NCI-H1436 treated with DMSO at 0.1 percent for 48 hours (cell line): ENCODE measurements at places on chromosomes 1 and 21.

- no peak for DNase-seq
Measured at GRCh38 chr1:6101826-6102531, 56.3 kb downstream of the KCNAB2 start.

DNA sequence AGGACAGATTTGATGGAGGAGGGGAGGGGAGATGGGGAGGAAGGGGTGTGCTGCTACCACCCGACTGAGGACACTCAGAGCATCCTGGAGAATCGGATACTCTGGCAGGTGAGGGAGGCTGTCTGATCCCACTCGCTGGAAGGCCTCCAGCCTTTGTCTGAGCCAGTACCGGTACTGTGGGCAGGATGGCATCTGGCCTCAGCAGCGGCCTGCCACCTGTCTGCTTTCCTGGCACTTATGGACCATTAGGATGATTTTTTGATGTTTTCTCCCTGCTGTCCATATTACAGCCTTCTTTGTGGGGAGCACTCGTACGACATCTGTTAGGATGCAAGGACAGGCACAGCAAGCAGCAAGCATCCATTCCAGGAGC, 11.5 kb downstream of the ATP2B4 start:
- DNase-seq = no peak

- no peak for DNase-seq
Measured at GRCh38 chr21:27555996-27556395, 589.1 kb upstream of the ADAMTS5 start.

DNA sequence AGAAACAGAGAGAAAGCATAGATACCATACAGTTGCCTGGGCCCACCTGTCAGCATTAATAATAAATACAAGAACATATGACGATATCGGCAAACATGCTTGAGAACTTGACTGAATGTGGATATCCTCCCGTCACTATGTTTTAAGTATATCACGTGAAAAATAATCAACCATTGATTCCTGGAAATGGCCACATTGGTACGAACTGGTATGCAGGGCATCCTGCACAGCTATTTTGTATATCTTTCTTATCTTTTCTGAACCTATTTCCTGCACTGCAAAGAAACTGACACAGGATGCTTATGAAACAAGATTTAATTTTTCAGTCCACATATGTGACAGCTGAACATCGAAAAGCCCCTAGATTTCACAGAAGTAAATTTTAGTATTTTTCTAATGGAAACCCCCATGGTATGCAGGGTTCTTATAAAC, 22.8 kb upstream of the RGS1 start:
- DNase-seq = no peak

GRCh38 chr1:229229137-229229720, 41.7 kb upstream of the RAB4A start:
- no peak for DNase-seq

GRCh38 chr1:247387096-247387495, 28.9 kb upstream of the NLRP3 start:
- no peak for DNase-seq

DNA sequence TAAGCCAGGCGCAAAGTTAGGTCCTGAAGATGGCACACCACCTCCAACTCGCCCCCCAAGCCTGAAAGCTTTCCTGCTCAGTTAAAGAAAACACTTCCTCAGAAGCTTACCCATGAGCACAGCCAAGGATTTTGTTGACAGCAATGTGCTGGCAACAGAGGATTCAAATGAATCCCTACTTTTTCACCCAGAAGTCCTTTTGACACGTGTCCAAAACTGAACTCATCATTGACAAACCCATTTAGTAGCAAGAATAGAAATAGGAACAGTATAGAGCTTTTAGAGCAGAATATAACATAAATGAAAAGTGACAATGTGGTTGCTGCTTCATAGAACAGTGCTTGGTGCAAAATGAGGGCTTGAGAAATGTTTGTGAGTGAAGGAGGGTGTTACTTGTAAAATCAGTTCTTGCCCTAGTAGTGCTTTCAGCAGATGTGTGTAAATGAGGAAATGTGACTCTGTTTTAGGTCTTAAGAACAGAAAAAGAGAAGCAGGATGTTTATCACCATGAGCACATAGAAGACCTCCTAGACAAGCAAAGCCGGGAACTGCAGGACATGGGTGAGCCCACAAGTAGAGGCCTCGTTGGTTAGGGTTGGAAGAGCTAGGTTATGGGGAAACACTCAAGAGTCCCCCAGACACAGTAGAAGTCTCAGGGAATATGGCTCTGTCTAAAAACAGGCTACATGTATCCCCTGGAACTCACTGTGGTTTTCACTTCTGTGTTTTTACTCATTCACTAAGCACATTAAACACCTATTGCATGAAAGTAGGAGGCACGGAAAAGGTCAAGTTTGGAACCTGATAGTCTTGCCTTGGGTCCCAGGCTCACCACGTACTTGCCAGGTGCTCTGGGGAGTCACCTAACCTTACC, 48.6 kb upstream of the TMEM125 start:
- DNase-seq = no peak

DNA sequence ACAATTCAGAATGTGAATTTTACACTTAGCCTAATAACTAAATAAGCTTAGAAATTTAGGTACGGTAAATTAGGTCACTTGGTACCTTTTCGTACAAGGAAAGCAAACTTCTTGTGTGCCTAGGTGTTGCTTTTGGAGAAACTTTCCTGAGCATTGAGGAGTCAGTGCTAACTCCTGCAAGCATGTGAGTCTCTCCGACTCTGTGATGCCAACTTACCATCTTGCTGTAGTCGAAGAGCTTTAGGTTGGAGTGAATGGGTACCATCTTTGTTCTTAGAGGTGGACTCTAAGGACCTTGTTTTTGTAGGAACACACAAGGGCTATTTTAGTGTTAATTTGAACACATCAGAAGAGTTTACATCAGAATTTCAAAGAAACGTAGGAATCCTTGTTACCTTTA, 688.9 kb downstream of the USP25 start:
- no peak for DNase-seq

- no peak for DNase-seq
Measured at GRCh38 chr1:44903011-44903680, 60.1 kb upstream of the PTCH2 start.

DNA sequence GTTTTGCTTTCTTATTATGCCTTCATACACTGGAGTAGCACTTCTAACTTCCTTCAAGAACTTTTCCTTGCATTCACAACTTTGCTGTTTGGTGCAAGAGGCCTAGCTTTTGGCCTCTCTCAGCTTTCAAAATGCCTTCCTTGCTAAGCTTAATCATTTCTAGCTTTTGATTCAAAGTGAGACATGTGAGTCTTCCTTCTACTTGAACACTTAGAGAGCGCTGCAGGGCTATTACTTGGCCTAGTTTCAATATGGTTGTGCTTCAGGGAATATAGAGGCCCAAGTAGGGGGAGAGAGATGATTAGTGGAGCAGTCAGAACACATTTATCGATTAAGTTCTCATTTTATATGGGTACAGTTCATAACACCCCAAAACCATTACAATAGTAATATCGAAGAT, 12.4 kb downstream of the ANGEL2 start:
- DNase-seq = no peak

- DNase-seq = no peak
Measured at GRCh38 chr1:107895403-107896191, 69.4 kb downstream of the VAV3 start.

DNA sequence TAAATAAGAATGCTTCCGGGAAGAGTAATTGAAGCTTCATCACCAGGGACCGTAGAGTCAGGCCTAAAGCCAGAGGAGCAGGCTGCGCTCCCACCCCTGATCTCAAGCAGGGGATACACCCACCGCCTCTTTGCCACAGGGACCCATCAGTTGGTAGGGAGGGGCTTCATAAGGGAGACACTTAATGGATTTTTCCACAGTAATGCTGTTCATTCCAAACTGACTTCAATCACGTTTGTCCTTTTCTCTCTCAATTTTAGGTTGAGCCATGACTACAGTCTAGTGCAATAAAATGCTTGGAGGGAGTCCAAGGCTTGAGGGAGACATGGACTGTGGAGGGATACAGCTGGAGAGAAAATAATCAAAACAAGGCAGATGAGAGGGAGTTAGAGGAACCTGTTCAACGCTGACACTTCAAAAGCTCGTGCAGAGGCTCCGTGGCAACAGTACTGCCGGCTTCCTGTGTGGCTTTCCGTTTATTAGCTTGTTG, 111.5 kb downstream of the SEC16B start:
- no peak for DNase-seq

DNA sequence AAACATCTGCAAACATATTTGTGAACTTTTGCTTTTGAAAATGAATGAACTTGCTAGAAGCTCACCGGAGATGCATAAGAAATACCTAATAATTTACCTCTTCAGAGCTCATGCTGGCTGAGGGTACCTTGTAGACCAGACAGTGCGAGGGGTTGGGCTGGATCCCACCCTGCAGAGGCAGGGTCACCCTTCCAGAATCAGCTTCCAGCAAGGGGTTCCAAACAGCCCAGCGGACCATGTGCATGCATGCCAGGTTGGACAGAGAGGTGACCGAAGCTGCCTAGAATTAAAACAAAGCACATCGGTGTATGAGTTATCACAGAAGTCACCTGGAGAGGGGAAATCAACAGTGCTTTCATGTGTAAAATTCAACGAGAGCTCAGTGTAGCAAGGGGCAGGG, 59.2 kb downstream of the NPHP4 start:
- no peak for DNase-seq

GRCh38 chr1:93749894-93750301, 68.3 kb upstream of the BCAR3 start:
- DNase-seq = no peak

- no peak for DNase-seq
Measured at GRCh38 chr1:98949166-98949565, 55.5 kb downstream of the PLPPR5 start.

- no peak for DNase-seq
Measured at GRCh38 chr1:110544753-110545152, 25.8 kb upstream of the KCNA10 start.

GRCh38 chr1:223486366-223486765, 93.2 kb downstream of the CCDC185 start:
- peak; percentile 29 for DNase-seq

DNA sequence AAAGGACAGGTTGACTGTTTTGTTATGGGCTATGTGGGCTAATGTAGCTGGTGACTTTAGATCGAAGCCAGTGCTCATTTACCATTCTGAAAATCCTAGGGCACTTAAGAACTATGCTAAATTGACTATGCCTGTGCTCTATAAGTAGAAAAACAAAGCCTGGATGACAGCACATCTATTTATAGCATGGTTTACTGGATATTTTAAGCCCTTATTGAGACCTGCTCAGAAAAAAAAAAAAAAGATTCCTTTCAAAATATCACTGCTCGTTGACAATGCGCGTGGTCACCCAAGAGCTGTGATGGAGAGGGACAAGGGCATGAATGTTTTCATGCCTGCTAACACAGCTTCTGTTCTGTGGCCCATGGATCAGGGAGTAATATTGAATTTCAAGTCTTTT, 48.1 kb downstream of the CAMSAP2 start:
- no peak for DNase-seq

GRCh38 chr1:156767879-156768604, 707 bp downstream of the PRCC start:
- no peak for DNase-seq

DNA sequence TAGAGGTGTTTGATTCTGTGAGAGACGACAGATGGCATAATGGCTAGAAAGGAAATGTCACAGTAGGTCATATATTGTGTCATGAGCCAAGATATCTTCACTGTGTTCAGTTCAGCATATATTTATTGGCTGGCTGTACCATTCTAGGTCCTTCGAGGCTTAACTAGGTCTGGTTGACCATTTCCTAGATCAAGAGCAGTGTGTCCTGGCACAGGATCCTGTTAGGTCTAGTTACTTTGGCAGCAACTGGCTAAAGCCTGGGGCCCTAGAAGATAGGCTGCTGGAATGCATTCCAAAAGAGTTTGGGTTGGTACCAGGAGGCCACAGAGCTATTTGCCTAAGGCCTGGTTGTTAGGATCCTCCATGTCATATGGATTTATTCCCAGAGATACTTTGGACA, 20.9 kb downstream of the ZBTB40 start:
- no peak for DNase-seq

DNA sequence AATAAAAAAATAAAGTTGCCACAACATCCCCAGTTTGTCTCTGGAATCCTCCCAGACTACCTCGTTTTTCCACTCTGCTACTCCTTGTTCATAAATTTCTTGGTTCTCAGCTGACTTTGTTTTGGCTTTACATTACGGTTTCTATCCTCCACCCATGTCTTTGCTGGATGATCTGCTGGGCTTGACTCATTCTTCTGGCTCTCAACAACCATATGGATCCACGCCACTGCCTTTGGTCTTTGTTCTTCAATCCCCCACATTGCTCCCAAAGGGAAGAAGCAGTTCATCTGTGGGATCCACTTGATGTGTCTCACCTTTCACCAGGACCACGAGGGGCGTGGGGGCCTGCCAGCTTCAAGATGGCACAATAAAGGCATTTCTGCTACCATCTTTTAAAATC, 67.1 kb upstream of the NBL1 start:
- DNase-seq = no peak

GRCh38 chr1:171948511-171948910, 107.2 kb downstream of the DNM3 start:
- no peak for DNase-seq

- DNase-seq = no peak
Measured at GRCh38 chr1:48617252-48617651, 145.2 kb upstream of the SPATA6 start.

DNA sequence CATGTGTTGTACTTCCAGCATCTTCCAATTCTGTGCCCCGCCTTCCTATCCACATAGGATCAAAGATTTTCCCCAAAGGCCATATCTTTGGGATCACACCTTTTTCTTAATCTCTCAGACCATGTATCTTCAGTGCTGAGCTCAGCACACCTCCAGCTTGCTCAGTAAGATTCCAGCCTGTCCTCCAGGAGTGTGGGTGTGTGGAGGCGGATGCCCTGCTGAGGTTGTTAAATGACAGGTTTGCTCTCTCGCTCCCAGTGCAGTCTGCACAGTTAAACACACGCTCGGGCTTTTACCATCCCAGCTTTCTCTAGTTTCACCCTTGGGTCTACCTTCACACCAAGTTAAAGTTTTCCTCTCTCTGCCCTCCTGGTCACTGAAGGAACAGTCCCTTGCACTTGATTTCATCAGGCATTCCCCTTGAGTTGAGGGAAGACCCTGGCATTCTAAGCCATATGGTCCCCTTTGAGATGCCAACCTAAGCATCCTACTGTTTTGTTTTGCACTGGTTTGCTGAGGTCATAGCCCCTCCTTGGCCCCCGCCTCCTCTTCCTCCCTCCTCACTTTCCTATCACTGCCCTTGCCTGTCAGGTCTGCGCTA, 13.7 kb downstream of the MYOG start:
- no peak for DNase-seq

GRCh38 chr1:214146523-214146922, 134.4 kb upstream of the SMYD2 start:
- DNase-seq = no peak

DNA sequence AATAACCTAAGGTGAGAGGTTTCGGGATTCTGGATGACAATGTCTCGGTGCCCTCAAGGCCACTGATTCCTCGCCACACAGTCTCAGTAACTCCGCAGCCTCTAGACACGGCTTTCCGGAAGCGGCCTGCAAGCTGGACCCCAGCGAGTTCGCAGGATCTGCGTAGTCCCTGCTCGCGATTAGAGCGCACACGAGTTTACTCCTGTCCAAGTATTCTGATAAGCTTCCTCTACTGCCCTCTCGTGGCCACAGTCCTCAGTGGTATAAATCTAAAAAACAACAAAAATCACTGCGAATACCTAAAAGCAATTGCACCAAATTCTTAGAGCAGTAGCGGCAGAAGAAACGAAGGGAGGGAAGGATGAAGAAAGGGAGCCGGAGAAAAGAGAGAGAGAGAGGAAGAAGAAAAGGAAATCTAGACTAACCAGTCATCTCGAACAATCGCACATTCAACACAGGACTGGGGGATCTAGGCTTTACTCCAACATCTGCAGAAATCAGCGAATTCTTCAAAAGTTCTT, 1.1 kb upstream of the PLXNA2 start:
- peak; percentile 87 for DNase-seq
